ENCODE measurements at places on chromosomes 2 and 18.

GRCh38 chr2:239735829-239736357 is 289.2 kb downstream of the NDUFA10 start:
- no peak for DNase-seq

- no peak for DNase-seq
Measured at GRCh38 chr18:58132595-58133261, 88.7 kb downstream of the NEDD4L start.

DNA sequence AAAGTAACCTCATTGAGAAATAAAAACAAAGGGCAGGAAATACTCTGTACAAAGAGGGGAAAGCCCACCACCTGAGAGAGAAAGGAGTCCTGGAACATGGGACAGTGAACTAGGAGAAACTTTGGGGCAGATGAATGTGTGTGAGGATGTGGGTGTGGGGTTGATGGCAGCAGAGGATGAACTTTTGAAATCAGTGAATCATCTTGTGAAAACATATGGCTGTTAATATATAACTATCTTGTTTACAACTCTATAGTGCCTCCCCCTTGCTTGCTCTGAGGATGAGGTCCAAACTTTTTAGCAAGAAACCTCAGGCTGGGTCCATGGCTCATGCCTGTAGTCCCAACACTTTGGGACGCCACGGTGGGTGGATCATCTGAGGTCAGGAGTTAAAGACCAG is 171.8 kb upstream of the LHCGR start:
- no peak for DNase-seq

DNA sequence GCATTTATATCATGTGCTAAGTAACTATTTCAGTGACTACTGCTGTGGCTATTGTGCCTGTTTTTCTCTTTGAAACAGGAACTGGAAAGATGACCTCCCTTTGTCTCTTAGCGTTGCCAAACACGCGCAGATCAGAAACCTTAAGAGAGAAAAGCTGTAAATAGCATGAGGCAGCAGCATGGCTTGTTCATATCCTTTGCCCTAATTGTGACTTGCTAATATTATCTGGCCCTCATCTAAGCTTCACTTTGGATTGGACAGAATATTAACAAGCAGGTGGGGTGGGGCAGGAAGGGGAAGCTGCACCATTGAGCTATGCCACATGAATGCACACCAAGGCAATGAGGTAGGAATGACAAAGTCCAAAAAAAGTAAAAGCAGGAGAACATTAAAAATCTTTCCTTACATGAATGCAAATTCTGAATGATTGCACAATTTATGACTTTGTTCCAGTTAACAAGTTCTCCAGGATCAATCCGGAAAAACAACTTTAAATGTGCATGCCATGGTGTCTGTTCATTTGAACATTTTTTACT is 128.4 kb downstream of the IRS1 start:
- no peak for DNase-seq

- DNase-seq = no peak
Measured at GRCh38 chr18:63365876-63366212, 1.2 kb downstream of the KDSR start.

DNA sequence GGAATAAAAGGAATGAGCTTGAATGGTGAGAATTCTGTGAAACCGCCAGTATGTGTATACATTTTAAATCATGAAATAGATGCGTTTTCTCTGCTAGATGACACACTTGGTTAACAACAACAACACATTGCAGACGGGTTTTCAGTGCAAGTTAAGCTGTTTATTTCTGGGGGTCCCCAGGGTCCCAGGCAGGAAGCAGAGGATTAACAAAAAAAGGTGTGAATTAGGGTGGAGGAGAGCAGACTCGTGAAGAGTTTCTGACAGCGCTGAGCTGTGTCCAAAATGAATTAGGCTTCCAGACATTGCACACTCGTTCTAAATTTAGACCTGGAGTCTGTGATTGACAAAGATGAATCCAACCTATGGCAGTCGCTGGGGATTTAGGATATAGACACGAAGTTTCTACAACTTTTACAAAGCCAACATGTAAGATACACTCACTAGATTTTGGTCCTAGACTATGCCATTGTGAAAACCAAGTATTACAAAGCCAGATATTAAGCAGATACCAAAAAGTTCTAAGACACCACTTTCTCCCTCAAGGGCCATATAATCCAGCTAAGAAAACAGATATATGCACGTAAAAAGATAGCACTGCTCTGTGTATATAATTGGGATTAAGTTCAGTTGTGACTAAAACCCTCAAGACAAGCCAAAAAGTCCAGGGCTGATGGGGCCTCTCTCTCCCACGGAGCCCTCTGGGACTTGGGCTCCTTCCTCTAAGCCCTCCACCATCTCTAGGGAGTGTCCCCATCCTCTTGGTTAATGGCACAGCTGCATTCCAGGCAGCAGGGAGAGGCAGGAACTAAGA is 120.2 kb downstream of the ACAA2 start:
- no peak for DNase-seq

DNA sequence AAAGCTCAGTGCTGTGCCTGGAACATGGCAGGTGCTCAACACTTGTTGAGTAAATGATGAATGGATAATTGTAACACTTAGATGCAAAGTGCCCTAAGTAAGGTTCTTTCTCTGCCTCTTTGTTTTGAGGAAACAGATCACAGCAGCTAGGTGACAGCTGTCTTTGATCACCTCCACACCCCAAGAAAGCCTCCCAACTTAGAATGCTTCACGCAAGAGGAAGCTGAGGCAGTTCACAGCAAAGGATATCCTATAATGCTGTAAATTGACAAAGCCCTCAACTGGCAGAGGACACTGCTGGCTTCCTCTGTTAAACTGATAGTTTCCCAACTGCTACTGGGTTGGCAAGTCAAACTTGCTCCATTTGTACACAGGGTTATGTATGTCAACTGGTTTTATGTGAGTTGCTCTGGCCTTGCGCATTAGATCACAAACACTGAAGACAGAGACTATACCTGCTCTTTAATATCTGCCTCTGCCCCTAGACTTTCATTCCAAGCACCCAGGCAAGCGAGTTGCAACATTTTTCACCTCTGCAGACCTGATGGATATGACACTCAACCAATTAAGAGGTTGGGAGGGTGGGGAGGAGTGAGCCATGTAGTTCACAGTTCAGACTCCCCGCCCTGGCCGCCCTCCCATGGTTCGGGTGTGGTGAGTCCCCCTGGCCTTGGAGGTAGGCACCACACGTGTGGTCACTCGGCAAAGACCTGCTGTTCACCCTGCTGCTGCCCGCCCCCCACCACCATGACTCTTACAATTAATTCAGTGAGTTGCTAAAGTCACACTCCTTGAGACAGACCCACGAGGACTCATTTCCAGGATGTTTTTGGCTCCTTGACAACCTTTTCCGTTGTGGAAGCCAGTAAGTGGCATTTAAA is 4.8 kb upstream of the MALL start:
- no peak for DNase-seq

- no peak for DNase-seq
Measured at GRCh38 chr18:986051-986450, 81.4 kb downstream of the ADCYAP1 start.
